SHP77 treated with DMSO at 0.1 percent for 48 hours (cell line): ENCODE measurements at places on chromosomes 7 and 10.
A peak's percentile ranks its signal among the peaks of the same experiment; 100 is the strongest.

GRCh38 chr10:13422800-13423199, 74.7 kb upstream of the SEPHS1 start:
- DNase-seq = no peak

DNA sequence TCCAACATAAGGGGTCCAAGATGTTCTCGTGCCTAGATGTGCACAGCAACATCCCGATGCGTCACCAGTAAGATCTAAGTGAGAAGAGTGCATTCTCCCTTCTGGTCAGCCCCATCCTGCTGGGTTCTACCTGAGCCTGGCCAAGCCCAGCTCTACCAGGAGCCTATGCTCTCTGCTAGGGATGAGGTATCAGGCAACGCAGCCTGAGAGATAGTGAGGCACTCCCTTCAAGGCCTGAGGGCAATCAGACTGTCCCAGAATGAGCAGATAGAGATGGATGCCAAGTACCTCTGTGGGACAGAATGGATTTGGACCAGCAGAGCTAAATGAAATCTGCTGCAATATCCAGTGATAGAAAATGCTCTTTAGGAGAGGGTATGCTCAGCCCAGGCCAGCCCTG, 26.7 kb downstream of the DDC start:
- no peak for DNase-seq

DNA sequence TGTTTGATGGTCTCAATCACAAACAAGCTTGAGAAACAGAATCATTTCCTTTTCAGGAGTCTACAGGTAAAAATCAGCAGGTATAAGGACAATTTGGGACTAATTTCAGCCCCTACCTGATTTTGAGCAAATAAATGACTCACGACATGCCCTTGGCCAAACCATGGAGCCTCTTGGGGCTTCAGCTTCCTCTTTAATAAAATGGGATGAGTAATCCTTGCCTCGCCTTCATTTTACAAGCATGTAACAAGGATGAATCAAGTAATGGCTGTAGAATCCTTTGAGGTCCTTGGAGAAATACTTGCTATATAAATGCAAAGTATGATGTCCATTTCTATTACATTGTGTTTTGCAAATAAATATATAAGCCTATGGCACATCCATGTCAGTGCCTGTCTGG, 212.8 kb upstream of the PODXL start:
- no peak for DNase-seq

- no peak for DNase-seq
These were observed 102.0 kb upstream of the INSYN2A start for GRCh38 chr10:127298381-127298780.

GRCh38 chr7:45698303-45699014, 124.3 kb downstream of the ADCY1 start:
- no peak for DNase-seq

- no peak for DNase-seq
These were observed 218.6 kb upstream of the TAC1 start for GRCh38 chr7:97513326-97513725.

- DNase-seq = no peak
These were observed 2.4 kb downstream of the LMOD2 start for GRCh38 chr7:123658023-123658422.

GRCh38 chr10:86798025-86798424, 41.6 kb downstream of the BMPR1A start:
- DNase-seq = no peak

DNA sequence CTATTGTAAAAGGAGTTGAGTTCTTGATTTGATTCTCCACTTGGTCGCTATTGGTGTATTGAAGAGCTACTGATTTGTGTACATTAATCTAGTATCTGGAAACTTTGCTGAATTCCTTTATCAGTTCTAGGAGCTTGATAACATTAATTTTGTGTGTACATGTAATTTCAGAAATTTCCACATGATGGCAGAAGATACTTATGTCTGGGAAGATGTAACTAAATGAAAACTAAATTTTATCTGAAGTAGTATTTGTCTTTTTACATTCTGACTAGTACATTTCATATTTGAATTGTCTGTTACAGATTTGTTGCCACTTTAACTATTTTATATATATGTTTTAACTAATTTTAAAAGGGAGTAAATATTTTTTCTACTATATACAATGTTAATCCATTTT, 27.6 kb downstream of the SDHAF3 start:
- peak; percentile 4 for DNase-seq

GRCh38 chr7:106599343-106599698, 61.6 kb downstream of the CCDC71L start:
- DNase-seq = peak; percentile 72

GRCh38 chr10:96124230-96125141, 5.6 kb upstream of the ZNF518A start:
- DNase-seq = peak; percentile 13

GRCh38 chr7:88243345-88243909, 23.6 kb upstream of the SRI start:
- DNase-seq = peak; percentile 56

DNA sequence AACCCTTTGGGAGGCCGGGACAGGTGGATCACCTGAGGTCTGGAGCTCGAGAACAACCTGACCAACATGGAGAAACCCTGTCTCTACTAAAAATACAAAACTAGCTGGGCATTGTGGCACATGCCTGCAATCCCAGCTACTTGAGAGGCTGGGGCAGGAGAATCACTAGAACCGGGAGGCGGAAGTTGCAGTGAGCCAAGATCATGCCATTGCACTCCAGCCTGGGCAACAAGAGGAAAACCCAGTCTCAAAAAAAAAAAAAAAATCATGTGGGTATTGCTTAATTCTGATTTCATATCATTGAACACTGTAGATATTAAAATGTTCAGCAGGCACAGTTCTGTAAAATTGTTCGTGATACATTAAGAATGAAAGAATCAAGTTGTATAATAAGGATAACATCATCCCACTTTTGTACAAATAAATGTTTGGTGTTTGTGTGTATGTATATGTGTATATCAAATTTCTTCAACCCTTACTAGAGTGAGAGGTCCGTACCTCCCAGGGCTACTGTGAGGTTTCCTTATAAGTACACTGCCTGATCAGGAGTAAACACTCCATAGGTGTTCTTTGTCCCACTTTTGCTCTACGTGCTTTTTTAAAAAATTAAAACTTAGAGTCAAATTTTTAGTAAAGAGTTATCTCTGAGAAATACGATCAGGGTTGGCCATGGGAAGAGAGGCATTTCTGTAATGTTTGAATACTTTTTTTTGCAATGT, 31.7 kb downstream of the PLEKHS1 start:
- DNase-seq = no peak

GRCh38 chr7:47268851-47269836, 312.8 kb downstream of the TNS3 start:
- no peak for DNase-seq

- peak; percentile 50 for DNase-seq
These were observed 140.9 kb downstream of the ADCYAP1R1 start for GRCh38 chr7:31192986-31193385.

DNA sequence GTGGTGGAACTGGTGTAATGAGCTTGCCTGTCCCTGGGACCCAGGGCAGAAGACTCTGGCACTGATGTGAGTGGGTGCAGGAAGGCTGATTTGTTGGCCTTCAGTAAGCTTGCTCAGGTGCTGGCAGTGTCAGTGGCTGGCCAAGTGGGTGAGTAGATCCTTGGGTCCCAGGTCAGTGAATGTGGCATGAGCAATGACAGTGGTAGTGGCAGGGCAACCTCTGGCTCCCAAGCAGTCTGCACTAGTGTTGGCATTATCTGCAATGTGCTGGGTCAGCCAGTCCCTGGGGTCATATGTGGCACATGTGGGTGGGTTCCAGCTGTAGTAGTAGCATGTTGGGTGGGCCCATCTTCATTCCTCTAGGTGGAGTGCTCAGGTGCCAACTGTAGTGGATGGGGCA, 640.9 kb upstream of the GRM3 start:
- DNase-seq = no peak
